Motor neuron (in vitro differentiated cells): ENCODE measurements at places on chromosomes 4 and X. TPM values are rescaled to one million over a fixed set of nuclear protein-coding genes. Genes with fewer than 3 reads are reported as not detected.

Gene GPM6B
- total RNA-seq, result 15.5 and 16.8 TPM in 2 replicates

Gene TLR6
- 2.7 and 3.4 TPM in 2 replicates for total RNA-seq

Gene ANAPC10
- 31.1 and 31.8 TPM in 2 replicates for total RNA-seq

Gene NLGN4X
- 24.0 and 25.7 TPM in 2 replicates for total RNA-seq

Gene RASSF6
- 0.25 TPM in 1 of 2 replicates, not detected in the other for total RNA-seq

Gene PCSK1N
- total RNA-seq, result 35.0 and 38.0 TPM in 2 replicates

Gene MAPK10
- total RNA-seq, result 2.3 and 4.0 TPM in 2 replicates

Gene SLITRK4
- 12.8 and 13.8 TPM in 2 replicates for total RNA-seq

Gene CENPVL1
- total RNA-seq, result 1.1 and 1.5 TPM in 2 replicates

Gene RPS6KA6
- total RNA-seq, result 0.25 and 0.27 TPM in 2 replicates

Gene GPRASP2
- total RNA-seq, result 68.0 and 71.2 TPM in 2 replicates

Gene SRPK3
- total RNA-seq, result 0.67 and 1.7 TPM in 2 replicates

Gene TEX13D
- total RNA-seq, result 0.79 and 0.80 TPM in 2 replicates

Gene FOXP3
- total RNA-seq, result 0.52 and 0.55 TPM in 2 replicates

Gene GAGE12J
- not detected in 2 replicates for total RNA-seq

Gene ENOPH1
- 43.0 and 43.2 TPM in 2 replicates for total RNA-seq

Gene HSFX2
- 1.0 and 1.8 TPM in 2 replicates for total RNA-seq

Gene SPRY1
- 3.0 and 3.4 TPM in 2 replicates for total RNA-seq

Gene GNRHR
- total RNA-seq, result 1.9 and 2.1 TPM in 2 replicates

Gene CRLF2
- not detected in 2 replicates for total RNA-seq

Gene NFKB1
- total RNA-seq, result 5.1 and 8.3 TPM in 2 replicates

Gene ZNF157
- not detected in 2 replicates for total RNA-seq

Gene TIGD4
- 0.56 and 0.92 TPM in 2 replicates for total RNA-seq

Gene GPRASP1
- 8.8 and 9.1 TPM in 2 replicates for total RNA-seq

Gene USP17L19
- total RNA-seq, result not detected in 2 replicates

Gene TREX2
- total RNA-seq, result not detected in 2 replicates

Gene SPARCL1
- 473 and 479 TPM in 2 replicates for total RNA-seq

Gene CWH43
- not detected in 2 replicates for total RNA-seq

Gene TCEAL7
- total RNA-seq, result 44.9 and 54.4 TPM in 2 replicates

Gene ODAM
- not detected in 2 replicates for total RNA-seq
